ENCODE measurements at places on chromosomes 6 and 20. TPM values are rescaled to one million over a fixed set of nuclear protein-coding genes. Genes with fewer than 3 reads are reported as not detected.
A peak's percentile ranks its signal among the peaks of the same experiment; 100 is the strongest.

Gene KIAA0408
- total RNA-seq, result 0.90 TPM

GRCh38 chr20:39607141-39607540, 645.0 kb downstream of the DHX35 start:
- H3K27ac ChIP-seq, result no peak overlapping the region
- no peaks in the 10 kb centered on the region for H3K4me1 ChIP-seq
- no peaks in the 10 kb centered on the region for H3K27me3 ChIP-seq

Gene TSBP1
- total RNA-seq, result not detected

Gene PDYN
- total RNA-seq, result not detected

- H3K4me3 ChIP-seq, result no peak overlapping the region
- H3K4me1 ChIP-seq, result peaks cover 13% of the 10 kb centered on the region
- DNase-seq, result peak; percentile 36
- no peak overlapping the region for H3K27ac ChIP-seq
Observed at GRCh38 chr6:125255201-125255600, 46.6 kb downstream of the HDDC2 start.

Gene HRH3
- total RNA-seq, result not detected

- no peaks in the 10 kb centered on the region for H3K4me1 ChIP-seq
- H3K27ac ChIP-seq, result no peak overlapping the region
- H3K4me3 ChIP-seq, result no peak overlapping the region
- no peaks in the 10 kb centered on the region for H3K36me3 ChIP-seq
Observed at GRCh38 chr20:12467758-12468157, 541.0 kb upstream of the SPTLC3 start.

Gene ANKEF1
- 0.56 TPM for total RNA-seq

Gene PBOV1
- total RNA-seq, result not detected

GRCh38 chr20:60228255-60228654, 270.0 kb downstream of the CDH26 start:
- no peak for DNase-seq
- no peak overlapping the region for H3K27ac ChIP-seq
- no peaks in the 10 kb centered on the region for H3K4me1 ChIP-seq
- no peak overlapping the region for H3K4me3 ChIP-seq
- no peaks in the 10 kb centered on the region for H3K36me3 ChIP-seq

GRCh38 chr6:167350275-167350696, 25.4 kb downstream of the TTLL2 start:
- no peak overlapping the region for H3K4me3 ChIP-seq
- no peaks in the 10 kb centered on the region for H3K36me3 ChIP-seq
- H3K27ac ChIP-seq, result no peak overlapping the region
- no peaks in the 10 kb centered on the region for H3K27me3 ChIP-seq
- H3K4me1 ChIP-seq, result no peaks in the 10 kb centered on the region
- no peak for DNase-seq

DNA sequence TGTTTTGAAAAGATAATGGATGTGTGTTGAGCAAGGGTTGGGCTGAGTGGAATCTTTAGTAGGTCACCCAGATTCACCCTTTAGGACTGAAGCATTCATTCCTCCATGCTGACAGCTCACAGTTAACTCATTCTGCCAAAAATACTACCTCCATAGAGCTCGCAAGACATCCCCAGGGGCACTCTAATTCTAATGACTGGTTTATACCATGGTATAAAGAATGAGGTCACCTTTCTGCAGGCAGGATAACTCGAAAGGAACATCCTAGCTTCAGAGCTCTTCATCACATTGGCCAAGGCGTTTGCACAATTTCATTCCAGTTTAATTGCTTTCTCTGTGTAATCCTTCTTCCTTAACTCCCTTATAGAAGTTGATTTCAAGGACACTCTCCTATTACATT, 1257.2 kb upstream of the EYS start:
- H3K4me1 ChIP-seq, result no peaks in the 10 kb centered on the region
- no peaks in the 10 kb centered on the region for H3K36me3 ChIP-seq
- H3K27me3 ChIP-seq, result no peaks in the 10 kb centered on the region
- no peak for DNase-seq

Gene GHRH
- total RNA-seq, result not detected

GRCh38 chr6:87673237-87673636, 28.8 kb downstream of the AKIRIN2 start:
- no peak for DNase-seq
- no peaks in the 10 kb centered on the region for H3K27me3 ChIP-seq
- H3K27ac ChIP-seq, result no peak overlapping the region
- H3K4me3 ChIP-seq, result no peak overlapping the region
- H3K36me3 ChIP-seq, result peaks cover 38% of the 10 kb centered on the region

GRCh38 chr20:25484224-25484846, 76.9 kb downstream of the GINS1 start:
- no peak overlapping the region for H3K4me3 ChIP-seq
- H3K4me1 ChIP-seq, result peaks cover 3% of the 10 kb centered on the region
- H3K36me3 ChIP-seq, result peaks cover 37% of the 10 kb centered on the region
- no peaks in the 10 kb centered on the region for H3K27me3 ChIP-seq

Gene NNAT
- 2.8 TPM for total RNA-seq

DNA sequence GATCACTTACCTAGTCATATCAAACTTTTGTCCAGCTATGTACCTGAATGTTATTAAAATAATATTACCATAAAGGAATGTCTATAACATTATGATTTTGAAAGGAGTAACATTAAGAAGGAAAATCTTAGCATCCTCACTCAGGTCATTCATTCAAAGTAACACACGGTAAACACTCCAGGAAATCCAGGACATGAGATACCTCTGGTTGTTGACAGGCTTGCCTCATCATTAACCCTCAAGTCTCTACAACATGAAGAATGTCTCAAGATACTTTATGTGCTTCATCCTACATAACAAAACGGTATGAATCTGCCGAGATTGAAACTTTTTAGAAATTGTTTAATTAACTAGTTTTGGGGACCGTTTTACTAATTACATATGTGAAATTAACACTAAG, 690 bp upstream of the FILIP1 start:
- no peak overlapping the region for H3K4me3 ChIP-seq
- no peak overlapping the region for H3K27ac ChIP-seq
- no peaks in the 10 kb centered on the region for H3K36me3 ChIP-seq
- H3K27me3 ChIP-seq, result no peaks in the 10 kb centered on the region
- no peak for DNase-seq

DNA sequence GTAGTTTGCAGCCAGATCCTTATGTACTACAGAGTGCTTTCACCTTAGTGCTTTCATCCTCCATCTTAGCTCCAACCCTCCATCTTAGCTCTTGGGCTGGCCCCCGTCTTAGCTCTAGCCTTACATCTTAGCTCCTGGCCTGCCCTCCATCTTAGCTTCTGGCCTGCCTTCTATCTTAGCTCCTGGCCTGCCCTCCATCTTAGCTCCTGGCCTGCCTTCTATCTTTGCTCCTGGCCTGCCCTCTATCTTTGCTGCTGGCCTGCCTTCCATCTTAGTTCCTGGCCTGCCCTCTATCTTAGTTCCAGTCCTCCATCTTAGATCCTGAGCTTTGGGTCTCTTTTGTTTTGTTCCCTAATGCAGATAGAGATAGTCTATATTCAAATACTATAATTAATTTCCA, 22.0 kb downstream of the GNAS start:
- peaks cover 2% of the 10 kb centered on the region for H3K27me3 ChIP-seq
- H3K36me3 ChIP-seq, result no peaks in the 10 kb centered on the region
- no peak overlapping the region for H3K4me3 ChIP-seq
- no peak for DNase-seq
- H3K4me1 ChIP-seq, result peaks cover 2% of the 10 kb centered on the region

Gene CALHM5
- total RNA-seq, result 10.6 TPM

GRCh38 chr6:142725024-142725770, 219.8 kb downstream of the HIVEP2 start:
- H3K36me3 ChIP-seq, result no peaks in the 10 kb centered on the region
- no peaks in the 10 kb centered on the region for H3K27me3 ChIP-seq
- DNase-seq, result no peak
- no peak overlapping the region for H3K27ac ChIP-seq

GRCh38 chr6:33577106-33577535, 3.0 kb downstream of the BAK1 start:
- H3K27me3 ChIP-seq, result no peaks in the 10 kb centered on the region
- peaks cover 28% of the 10 kb centered on the region for H3K36me3 ChIP-seq
- H3K27ac ChIP-seq, result no peak overlapping the region
- peaks cover 6% of the 10 kb centered on the region for H3K4me1 ChIP-seq
- H3K4me3 ChIP-seq, result no peak overlapping the region

GRCh38 chr20:11001764-11002540, 328.2 kb upstream of the JAG1 start:
- H3K36me3 ChIP-seq, result no peaks in the 10 kb centered on the region
- DNase-seq, result peak; percentile 56
- no peak overlapping the region for H3K4me3 ChIP-seq
- H3K27me3 ChIP-seq, result no peaks in the 10 kb centered on the region
- peaks cover 6% of the 10 kb centered on the region for H3K4me1 ChIP-seq

- H3K4me1 ChIP-seq, result no peaks in the 10 kb centered on the region
- no peak overlapping the region for H3K4me3 ChIP-seq
- no peak overlapping the region for H3K27ac ChIP-seq
- peaks cover 15% of the 10 kb centered on the region for H3K27me3 ChIP-seq
- no peak for DNase-seq
Observed at GRCh38 chr6:15776458-15776980, 113.7 kb upstream of the DTNBP1 start.

- no peak overlapping the region for H3K4me3 ChIP-seq
- H3K36me3 ChIP-seq, result peaks cover 10% of the 10 kb centered on the region
- DNase-seq, result peak; percentile 60
Observed at GRCh38 chr6:145929037-145929633, 35.0 kb downstream of the SHPRH start.

DNA sequence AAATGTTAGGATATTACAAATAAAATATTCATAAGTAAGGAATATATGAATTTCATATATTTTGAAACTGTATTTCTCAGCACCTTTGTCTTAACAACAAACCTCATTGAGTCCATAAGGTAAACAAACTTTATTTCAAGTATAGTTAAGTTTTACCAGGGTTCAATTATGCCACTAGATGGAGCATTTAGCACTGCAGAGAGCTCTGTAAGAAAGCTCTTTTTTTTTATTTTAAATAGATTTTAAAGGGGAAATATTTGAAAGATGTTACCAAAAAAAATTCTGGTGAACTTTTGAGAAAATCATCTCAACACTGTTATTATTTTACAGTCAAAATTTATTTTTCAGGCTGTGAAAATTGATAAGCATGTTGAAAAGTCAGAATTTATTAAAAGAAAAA, 955.2 kb upstream of the EYS start:
- H3K27me3 ChIP-seq, result no peaks in the 10 kb centered on the region
- DNase-seq, result peak; percentile 1
- H3K36me3 ChIP-seq, result no peaks in the 10 kb centered on the region
- H3K4me3 ChIP-seq, result no peak overlapping the region

Gene SEMG2
- total RNA-seq, result not detected

Gene CST2
- not detected for total RNA-seq

Gene FKBP1C
- total RNA-seq, result 0.72 TPM

DNA sequence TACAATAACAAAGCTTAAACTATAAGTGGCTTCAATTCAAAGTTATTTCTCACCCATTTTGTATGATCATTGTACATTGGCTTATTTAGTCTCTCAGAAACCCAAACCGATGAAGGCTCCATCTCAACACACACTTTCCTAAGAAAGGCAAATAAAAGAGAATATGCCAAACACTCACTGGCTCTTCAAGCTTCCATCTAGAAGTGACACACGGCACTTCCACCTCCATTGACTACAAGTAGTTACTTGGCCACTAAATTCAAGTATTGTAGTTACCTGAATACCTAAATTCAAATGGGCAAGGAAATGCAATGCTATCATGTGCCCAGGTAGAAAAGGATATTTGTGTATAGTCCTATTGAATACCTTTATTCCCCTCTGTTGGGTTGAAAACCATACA, 170.6 kb downstream of the OGFRL1 start:
- H3K36me3 ChIP-seq, result no peaks in the 10 kb centered on the region
- H3K27ac ChIP-seq, result no peak overlapping the region
- no peak for DNase-seq
- H3K27me3 ChIP-seq, result no peaks in the 10 kb centered on the region

Gene C6orf15
- total RNA-seq, result not detected

- H3K27me3 ChIP-seq, result no peaks in the 10 kb centered on the region
- no peak overlapping the region for H3K4me3 ChIP-seq
- no peaks in the 10 kb centered on the region for H3K4me1 ChIP-seq
- DNase-seq, result no peak
Observed at GRCh38 chr6:1494671-1495070, 105.3 kb downstream of the FOXF2 start.

DNA sequence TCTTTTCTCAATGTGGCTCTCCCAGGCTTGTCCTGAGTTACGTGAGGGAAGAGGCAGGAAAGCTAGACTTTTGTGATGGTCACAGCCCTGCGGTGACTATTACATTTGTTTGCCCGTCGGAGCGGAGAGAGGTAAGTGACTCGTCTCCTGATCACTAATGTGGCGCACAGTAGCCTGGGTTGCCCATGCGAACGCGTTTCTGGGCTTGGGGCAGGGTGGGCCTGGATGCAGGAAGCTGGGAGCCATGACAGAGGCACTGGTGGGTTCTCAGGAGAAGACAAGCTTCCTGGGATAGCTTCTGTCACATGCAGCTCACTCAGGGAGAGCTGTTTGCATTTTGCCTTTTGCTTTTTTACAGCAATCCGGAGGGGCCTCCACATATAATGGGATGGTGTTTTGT, 60.6 kb downstream of the IGF2R start:
- H3K4me1 ChIP-seq, result peaks cover 6% of the 10 kb centered on the region
- H3K36me3 ChIP-seq, result peaks cover 48% of the 10 kb centered on the region
- H3K27me3 ChIP-seq, result no peaks in the 10 kb centered on the region
- no peak overlapping the region for H3K4me3 ChIP-seq
- DNase-seq, result no peak

DNA sequence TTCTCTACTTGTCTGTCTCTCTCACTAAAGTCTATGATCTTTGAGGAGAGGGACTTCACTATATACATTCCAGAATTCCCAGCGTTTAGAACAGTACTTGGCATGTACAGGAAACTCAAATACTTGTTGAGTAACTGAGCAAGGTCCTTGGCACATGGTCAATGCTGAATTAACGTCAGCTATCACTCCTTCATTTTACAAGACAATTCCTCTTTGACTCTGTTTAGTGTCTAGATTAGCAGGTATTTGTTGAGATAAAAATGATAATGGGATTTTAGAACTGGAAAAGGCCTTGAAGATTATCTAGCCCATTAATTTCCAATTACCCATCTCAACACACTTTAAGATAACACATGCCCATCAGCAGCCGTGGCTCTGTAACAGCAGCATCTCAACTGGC, 6.6 kb upstream of the GUCA1B start:
- no peak overlapping the region for H3K4me3 ChIP-seq
- peaks cover 5% of the 10 kb centered on the region for H3K36me3 ChIP-seq
- peaks cover 27% of the 10 kb centered on the region for H3K4me1 ChIP-seq
- DNase-seq, result peak; percentile 30
- H3K27ac ChIP-seq, result peak overlapping the region; percentile 57

DNA sequence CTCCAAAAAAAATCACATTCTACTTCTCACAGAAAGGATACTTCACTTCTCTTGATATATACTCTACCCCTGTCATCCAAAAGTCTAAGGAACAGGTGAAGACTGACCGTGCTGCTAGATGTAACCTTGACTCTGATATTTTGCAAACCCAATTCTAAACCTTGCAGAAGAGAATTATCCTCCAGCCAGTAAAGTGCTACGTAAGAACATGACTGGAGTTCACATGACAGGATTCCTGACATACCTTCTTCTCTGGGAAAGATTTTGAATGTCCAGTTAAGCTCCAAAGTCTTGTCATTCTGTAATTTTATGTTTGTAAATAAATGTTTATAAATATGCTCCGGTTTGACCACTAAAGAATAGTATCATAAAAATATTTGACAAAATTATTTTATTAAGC, 35.8 kb downstream of the BTBD9 start:
- H3K4me3 ChIP-seq, result no peak overlapping the region
- DNase-seq, result peak; percentile 50
- H3K27me3 ChIP-seq, result no peaks in the 10 kb centered on the region
